ENCODE measurements at places on chromosomes 13 and 19.

- no peak for DNase-seq
Observed at GRCh38 chr19:51702103-51702824, 9.1 kb downstream of the SPACA6 start.

DNA sequence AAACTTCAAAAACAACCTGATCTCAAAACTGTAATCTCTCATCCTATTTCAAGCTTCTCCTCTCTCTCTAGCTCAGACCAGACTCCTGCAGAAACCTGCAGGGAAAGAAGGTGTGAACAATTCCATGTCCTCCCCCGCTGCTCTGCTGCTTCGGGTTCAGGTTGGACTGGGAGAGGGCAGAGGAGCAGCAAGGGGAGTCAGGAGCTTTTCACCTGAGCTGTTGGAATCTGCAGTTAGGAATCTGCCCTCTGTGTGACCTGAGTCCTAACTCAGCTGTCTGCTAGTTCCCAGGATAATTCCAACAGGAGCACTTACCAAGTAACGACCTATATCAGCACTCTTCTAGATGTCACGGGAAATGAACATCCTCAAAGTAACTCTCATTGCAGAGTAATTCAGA, 118.3 kb downstream of the DNAJC15 start:
- no peak for DNase-seq

GRCh38 chr13:101499406-101499805, 46.9 kb downstream of the ITGBL1 start:
- DNase-seq = no peak

DNA sequence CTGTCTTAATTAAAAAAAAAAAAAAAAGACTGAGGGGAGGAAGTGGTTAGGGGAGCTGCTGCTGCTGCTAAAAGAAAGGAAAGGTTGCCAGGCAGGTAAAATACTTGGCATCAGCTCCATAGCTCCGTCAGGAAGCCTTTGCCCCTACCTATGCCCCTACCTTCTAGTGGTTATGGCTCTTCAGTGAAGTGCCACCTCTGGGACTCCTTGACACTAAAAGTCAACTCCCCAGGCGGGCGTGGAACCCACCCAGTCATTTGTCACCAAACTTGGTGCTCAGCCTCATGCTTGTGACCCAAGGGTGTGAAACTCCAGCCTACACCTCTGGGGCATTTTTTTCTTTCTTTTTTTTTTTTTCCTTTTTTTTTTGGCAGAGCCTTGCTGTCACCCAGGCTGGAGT, 4.9 kb upstream of the NECTIN2 start:
- DNase-seq = no peak

DNA sequence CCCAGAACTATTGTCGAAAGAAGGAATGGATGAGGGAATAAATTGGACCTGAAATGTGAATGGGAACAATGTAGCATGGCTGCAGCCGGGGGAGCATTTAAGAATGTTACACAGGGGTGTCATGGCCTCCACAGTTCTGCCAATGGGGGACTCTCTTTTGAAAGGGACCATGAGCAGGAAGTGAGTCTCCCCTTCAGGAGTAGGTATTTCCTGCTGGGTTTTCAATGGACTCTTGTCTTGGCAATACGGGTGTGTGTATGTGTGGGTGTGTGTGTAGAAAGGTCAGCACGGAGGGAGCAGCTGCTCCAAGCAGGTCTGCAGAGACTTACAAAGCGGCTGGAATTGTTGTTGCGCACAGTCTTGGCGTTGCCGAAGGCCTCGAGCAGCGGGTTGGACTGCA, 24.4 kb downstream of the MYO1F start:
- no peak for DNase-seq

- no peak for DNase-seq
Observed at GRCh38 chr13:35255241-35255640, 221.2 kb downstream of the MAB21L1 start.

GRCh38 chr13:105502193-105502592, 1033.3 kb downstream of the EFNB2 start:
- DNase-seq = no peak

DNA sequence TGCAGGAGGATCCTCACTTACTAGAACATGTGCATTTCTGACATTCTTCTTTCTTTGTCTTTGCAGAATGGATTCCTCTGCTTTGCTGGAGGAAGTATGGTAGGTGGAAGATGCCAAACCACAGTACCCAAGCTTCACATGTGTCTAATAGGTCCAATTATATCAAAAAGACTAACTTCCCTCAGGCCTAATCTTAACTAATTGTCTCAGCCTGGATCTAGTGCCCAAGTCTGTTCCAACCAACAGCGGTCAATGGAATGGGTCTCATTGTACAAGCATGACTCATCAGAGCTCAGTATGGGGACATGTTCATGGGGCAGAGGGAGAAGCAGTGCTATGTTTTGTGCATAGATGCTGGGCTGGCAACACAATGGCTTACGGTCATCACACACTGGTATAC, 81.6 kb upstream of the CSNK1A1L start:
- no peak for DNase-seq

DNA sequence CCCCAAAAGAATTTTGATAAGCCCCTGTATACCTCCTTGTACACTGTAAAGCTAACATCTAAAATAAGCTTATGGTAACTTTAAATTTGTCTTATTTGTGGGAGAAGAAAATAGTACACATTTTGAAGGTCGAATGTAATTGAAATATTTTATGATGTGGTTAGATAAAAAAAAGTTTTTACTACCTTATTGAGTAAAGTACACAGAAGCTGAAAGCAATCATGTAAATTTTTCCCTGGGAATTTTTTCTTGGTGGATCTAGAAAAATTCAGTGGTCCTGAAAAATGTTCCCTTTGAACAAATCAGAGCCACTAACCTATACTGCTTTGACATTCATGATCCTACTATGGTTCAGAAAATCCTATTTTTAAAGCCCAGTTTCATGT, 46.9 kb downstream of the SIPA1L3 start:
- no peak for DNase-seq

GRCh38 chr19:3784607-3785450, 1.4 kb downstream of the MATK start:
- DNase-seq = no peak

- DNase-seq = no peak
Observed at GRCh38 chr19:47492571-47493377, 8.8 kb upstream of the KPTN start.

- DNase-seq = no peak
Observed at GRCh38 chr13:60112771-60113170, 51.0 kb downstream of the DIAPH3 start.

DNA sequence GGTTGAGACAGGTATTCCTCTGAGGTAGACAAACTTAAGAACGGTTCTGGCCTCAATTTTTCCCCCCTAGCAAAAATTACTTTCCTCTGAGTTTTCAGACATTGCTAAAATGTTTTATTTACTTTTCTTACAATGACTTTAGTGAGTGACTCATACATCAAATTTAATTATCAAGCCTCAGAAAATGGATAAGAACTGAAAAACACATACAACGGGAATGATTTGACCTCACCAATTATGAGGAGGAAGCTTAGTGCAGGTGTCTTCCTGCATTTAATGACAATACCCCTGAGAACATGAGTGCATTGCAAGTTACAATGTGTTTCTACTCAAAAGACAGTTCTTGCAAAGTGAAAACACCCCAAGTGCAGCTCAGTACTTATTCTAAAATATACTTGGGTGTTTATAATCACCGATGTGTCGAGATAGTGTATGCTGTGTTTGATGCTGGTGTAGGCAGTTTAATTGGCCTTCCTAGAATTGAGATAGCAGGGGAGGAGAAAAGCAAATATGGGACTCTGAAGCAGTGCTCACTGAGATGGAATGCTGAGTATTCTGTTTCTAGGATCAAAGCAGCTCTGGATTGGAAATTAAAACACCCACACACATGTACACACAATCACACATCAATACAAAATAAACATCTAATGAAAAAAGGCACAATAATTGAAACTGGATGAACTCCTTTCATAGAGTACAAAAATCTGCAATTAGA, 189.5 kb upstream of the SLC10A2 start:
- peak; percentile 23 for DNase-seq

DNA sequence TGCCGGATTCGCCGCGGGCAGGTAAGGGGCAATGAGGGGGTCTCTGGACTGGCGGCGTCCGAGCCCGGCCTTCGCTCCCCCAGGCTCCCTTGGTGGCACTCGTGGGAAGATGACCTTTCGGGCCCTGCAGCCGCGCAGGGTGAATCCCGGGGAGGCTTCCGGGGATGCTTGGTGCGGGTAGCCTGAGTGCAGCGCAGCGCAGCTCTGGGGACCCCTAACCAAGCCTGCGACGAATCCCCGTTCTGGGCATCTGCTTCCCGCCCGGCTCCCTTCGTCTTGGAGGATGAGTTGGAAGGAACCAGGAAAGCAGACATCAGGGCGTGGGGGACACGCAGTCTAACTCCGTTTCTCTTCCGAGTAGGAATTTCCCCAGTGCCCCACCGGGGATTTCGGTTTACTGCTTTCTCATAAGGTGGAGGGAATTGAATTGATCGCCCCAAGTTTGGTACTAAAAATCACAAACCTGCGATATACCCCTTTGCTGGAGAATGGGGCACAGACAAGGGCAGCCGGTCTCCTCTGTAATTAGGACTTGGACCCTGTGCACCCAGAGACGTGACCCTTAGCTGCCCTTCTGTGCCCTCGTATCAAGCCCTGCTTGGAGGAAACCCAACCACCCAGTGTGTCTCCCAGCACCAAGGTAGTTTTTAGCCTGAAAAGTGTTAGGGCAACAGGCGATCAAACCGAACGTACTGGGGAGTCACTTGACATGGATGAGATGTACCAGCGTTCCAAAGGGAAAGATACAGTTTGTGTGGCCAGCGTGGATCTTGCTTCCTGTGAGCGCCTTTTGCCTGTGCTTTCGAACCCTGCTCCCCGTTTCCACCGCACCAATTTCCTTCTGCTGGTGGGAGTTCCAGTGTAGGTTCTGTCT, 1.0 kb downstream of the GPC5 start:
- DNase-seq = no peak

DNA sequence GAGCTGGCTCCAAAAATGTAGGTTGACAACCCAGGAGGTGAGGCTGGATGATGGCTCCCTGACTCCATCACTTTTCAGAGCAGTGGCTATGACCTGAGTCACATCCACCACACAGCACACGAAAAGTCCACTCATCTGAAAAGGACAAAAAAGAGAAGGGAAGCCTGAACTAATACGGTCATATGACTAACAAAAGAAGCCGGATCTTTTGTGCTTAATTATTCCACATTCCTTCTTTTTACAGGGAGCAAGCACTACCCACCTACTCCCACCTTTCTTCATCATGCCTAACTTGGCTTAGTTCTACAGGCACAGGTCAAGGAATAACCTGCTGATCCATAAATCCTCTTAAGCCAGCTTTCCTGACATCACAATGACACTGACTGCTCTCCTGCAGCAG, 601.3 kb upstream of the MIR17HG start:
- no peak for DNase-seq

DNA sequence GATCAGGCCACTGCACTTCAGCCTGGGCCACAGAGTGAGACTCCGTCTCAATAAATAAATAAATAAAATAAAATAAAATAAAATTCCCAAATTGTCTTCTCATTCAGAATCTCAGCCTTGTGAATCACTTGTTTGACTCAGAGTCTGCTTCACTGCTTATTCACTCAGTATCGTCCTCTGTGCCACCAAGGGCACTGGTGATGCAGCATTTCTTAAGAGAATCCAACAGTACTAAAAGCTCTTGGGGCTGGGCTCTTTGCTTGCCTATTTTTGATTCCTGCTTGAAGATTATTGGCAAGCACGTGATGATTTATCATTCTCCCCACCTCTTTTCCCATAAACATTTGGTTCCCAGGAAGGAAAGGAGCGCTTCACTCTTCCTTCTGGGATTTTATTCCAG, 54.8 kb upstream of the HMGB1 start:
- DNase-seq = no peak

- no peak for DNase-seq
Observed at GRCh38 chr13:78868991-78869390, 210.0 kb upstream of the OBI1 start.

- no peak for DNase-seq
Observed at GRCh38 chr13:106595625-106596024, 27.7 kb upstream of the ARGLU1 start.

DNA sequence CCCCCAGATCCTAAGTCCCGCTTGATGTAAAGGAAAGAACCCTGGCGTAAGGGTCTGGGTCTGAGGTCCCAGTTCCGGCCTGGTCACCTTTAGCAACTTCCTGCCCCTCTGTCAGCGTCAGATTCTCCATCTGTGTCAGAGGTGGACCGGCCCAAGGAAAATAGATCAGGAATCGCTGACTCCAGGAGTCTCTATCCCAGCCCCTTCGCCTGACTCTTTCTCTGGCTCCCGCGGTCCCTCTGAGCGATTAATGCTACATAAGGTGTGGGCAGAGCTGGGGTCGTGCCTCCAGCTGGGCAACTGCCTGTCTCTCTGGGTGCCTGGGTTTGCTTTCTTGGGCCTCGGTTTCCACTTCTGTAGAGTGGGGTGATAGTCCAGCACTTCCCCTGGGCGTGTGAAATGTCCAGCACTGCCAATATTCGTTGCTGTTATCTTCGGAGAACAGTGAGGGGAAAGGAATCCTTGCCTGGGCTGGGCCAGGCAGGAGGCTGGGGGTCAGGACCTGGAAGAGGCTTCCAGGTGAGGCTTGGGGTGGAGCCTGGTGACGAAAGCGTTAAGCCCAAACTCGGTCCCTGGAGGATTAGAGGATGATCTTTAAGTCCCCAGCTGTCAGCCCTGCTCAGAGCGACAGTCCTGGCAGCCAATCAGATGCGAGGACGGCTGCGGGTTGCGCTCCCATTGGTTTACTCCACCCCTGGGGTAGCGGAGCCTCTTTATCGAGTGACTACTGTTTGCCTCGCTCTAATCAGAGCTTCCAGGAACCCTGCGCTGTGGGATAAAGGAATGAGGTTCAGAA, 767 bp downstream of the ABCA7 start:
- DNase-seq = peak; percentile 56

- peak; percentile 64 for DNase-seq
Observed at GRCh38 chr19:7595466-7596133, at the start of gene CAMSAP3. Gene CAMSAP3, plus strand, starts transcription at chr19:7595863. Its CDS starts 140 bp downstream, at chr19:7596003.

GRCh38 chr13:82358284-82358683, 1524.0 kb downstream of the SLITRK1 start:
- no peak for DNase-seq

GRCh38 chr19:10744801-10745293, 27.0 kb downstream of the DNM2 start:
- no peak for DNase-seq

DNA sequence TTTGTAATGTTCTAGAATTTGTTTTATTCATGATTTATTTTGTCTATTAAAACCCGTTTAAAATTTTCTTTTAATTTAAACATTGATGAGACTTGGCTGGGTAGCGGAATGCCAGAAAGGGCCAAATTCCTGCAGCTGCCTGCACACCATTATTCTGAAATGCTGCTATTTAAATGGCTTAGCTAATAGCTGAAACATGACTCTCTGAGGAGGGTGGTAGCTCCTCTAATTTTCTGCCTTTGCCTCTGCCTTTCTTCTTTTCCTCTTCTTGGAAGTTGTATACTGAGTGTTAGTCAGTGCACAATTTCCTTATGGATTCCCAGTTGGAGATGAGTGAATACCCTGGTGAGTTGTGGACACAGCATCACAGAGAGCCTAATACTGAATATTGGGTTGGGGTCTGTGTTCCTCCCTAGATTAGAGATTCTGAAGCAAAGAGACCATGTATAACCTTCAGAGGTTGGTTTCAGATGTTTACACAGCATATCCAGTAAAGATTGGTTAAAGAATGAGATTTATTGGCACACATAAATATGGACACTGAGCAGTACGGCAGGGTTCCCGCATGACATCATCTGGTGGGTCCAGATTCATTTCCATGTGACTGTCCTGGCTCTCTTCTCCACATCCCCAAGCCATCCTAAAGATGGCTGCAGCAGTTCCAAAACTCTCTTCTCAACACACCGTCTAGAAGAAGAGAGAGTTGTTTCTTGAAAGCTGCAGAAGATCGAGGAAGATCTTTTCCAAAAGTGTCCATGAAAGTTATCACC, 55.9 kb downstream of the MTUS2 start:
- DNase-seq = no peak

- no peak for DNase-seq
Observed at GRCh38 chr13:30971575-30971974, 39.1 kb downstream of the TEX26 start.
